ENCODE measurements at places on chromosomes 12 and 14.

DNA sequence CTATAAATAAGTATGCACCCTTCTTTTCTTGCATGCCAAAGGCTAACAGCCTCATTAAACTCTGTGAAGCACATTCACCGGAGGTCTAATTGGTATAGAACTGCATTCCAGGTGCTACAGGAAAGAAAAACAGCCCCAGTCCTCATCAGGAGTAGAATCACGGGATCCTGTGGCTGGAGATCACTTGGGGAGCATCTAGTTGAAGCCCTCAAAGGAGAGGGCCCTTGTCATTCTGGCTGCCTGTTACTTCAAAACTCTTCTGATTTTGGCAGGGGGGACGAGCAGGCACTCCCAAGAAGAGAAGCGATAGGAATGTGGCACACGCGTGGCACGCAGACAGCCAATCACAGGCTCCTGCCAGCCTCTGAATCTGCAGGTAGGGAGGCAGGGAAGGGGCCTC is 154.4 kb downstream of the TTC7B start:
- no peak for DNase-seq

- DNase-seq = peak; percentile 70
Observed at GRCh38 chr14:70714055-70714550, 72.4 kb downstream of the TTC9 start.

GRCh38 chr12:45585522-45586230 is 143.8 kb upstream of the ARID2 start:
- no peak for DNase-seq

GRCh38 chr12:30700216-30700900 is 4.7 kb upstream of the IPO8 start:
- no peak for DNase-seq

DNA sequence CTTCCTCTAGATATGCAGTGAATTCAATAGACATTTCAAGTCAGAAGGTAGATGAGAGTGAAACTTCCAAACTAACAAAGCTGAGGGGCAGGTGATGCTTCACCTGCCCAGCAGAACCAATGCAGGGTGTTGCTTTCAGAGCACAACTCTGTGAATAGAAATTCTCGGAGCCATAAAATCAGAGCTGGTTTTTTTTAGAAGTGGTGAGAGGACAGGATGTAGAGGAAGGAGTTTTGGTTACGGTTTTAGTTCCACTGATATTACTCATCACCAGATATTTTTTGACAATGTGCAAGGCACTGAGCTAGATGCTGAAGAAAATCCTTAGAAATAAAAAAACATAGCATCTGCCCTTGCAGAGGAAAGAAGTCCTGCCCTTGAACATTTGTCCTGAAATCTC is 62.2 kb downstream of the BMP4 start:
- no peak for DNase-seq

- DNase-seq = peak; percentile 89
Observed at GRCh38 chr12:120445911-120446843, at the start of the genes GATC and TRIAP1. GATC (plus strand) TSS chr12:120446444; CDS start chr12:120446481, 37 bp downstream. TRIAP1 (minus strand) TSS chr12:120446384; CDS start chr12:120446372, 12 bp downstream.

DNA sequence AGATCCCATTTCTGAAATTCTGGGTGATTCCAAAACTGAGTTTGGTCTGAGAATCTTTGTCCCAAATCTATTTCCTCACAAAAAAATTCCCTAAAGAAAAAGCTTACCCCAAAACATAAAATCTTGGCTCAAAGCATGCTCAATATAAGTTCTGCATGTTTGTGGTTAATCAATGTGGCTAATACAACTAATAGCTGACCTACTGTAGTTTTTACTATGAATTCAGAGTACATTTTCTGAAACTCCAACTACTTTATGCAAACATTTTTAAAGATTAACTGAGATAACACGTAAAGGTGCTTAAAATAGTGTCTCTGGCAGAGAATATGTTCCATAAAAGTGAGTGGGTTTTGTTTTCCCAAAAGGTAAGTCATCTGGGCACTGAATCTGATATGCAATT is 133.1 kb downstream of the MED13L start:
- DNase-seq = no peak

DNA sequence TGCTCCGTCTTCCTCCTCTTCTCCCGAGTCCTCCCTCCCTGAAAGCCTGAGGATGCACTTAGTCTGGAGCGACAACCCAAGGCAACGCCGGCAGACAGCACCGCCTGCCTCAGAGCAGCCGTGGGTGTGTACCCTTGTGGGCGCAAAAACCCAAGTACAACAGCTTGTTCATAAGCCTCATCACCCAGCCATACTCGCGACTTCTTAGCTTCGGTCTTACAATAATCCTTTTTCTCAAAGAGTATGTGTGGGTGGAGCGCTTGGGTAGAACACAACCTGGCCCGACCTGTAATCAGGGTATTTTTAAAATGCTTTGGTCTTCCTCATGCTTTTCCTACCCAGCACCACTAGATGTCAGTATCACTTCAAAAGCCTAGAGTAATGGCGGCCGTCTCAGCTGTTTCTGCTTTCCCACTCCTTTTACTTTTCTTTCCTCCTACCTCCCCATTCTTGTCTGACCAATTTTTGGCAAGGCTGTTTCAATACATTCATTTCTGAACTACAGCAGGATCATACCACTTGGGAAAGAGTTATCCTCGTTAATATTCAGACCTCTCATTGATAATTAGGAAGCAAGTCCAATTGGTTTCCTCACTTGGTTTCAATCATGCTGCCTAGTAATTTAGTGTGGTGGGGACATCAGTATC is 198.9 kb downstream of the EPS8 start:
- peak; percentile 78 for DNase-seq

- no peak for DNase-seq
Observed at GRCh38 chr12:48281811-48282210, 68.9 kb downstream of the ZNF641 start.

DNA sequence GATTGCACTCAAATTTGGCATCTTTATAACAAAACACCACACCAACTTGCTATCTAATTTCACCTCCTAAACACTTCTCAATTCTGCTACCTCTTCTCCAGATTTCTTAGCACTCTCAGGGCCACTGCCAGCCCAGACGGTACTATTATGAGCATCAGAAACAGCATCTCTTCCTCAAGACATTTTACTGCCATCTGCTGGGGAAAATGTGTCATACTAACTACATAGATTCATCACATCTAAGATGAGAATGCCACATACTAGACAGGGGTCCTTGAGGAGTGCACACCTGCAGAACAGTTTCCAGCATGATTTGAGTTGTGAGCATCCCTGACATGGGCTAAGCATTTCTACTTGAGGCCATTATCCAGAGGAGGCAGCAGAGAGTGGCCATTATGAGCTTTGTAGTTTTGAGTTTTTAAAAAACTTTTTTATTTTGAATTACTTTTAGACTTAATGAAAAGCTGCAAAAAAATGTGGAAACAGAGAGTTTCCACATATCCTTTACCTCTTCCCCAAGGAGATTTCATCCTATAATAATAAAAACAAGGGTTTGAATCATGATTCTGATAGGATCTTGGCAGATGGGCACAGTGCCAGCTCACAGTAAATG is 15.1 kb upstream of the GRIP1 start:
- DNase-seq = peak; percentile 80

DNA sequence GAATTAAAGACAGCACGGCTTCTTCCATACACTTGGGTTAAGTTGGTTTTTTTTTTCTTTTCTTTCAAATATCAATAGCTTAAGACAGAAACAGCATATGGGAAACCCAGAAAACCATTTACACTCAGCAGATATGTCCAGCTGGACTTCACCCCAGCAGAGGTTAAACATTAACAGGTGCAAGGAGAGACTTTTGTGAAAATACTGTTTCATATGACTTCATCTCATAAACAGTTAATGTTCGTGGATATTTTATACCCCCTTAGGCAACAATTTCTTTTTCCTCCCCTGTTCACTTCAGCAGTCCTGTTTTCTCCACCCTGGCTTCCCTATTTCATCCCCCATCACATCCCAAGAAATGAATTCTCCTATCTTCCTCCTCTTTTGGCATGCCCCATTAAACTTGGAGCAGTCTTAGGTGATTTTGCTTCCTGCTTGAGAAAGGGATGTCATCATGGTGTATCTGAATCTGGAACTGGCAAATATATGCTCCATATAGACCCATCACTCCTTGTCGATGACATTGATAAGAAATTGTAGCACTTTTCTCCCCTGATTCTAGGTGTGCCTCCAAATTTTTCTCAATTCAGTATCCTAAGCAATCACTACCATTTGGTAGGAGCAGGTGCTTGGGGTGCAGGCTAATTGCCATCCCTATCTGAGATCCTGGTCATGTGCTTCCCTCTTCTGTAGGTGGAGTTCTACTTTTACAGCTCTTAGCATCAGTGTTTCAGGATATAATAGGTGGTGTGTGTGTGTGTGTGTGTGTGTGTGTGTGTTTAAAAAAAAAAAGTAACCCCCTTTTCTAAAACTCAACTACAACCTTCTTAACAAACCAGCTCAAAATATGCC is 67.9 kb downstream of the BMP4 start:
- DNase-seq = no peak

DNA sequence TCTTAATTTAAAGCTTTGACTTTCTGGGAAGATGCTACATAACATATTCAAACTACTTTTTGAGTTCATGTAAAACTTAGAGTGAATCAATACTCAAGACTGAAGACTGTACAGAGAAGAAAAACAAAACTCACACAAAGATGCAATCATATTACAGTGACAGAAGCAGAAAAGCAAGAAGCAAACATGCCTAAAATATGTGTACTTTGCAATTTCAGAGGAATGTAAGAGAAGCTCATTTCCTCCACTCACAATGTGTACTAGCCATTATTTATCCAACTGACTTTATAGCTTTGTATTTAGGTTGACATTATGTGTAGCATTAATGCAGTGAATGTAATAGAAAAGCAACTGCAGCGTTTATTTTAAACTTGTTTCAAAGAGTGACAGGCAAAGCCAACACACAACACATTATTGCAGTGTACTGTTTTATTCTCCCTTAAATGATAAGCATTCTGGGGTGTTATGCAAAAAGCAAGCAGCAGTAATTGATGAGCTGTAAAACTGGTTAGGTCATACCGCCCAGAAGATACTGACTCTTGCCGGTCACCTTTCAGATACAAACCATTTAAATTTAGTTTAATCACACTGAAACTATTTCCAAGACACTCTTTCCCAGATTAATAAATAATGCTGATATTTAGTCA is 88.2 kb upstream of the PAWR start:
- no peak for DNase-seq

DNA sequence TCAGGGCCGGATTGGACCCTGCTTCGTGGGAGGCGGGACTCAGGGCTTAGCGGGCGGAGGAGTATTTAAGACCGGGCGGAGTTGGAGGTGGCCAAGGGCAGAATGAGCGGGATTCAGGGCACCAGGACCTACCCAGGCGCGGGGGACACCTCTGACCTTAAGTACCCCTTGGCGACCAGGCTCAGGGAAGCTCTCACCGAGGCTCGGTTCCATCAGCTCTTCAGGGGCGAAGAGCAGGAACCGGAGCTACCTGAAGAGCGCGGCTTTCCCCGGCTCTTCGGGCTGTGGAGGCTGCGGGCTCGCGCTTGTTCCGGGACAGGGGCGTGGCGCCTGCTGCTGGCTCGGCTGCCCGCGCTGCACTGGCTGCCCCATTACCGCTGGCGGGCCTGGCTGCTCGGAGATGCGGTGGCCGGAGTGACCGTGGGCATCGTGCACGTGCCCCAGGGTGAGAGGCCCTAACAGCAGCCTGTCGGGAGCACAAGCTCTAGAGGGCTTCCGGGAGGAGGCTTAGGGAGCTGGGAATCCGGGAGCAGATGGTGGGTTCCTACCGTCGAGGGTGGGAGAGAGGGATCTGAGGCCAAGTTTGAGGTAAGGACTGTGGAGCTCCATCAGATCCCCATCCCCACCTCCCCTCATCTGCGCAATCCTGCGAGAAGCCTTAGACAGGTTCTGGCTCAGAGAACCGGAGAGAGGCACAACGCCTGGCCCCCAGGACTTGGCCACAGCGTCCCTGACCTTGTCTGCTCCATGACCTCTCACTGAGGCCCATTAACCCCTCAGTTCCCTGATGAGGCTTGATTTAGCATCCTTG is 8.4 kb downstream of the ARHGEF25 start:
- no peak for DNase-seq

- DNase-seq = no peak
Observed at GRCh38 chr12:106519607-106520021, 63.2 kb upstream of the RFX4 start.

GRCh38 chr12:74775276-74775675 is 237.6 kb downstream of the ATXN7L3B start:
- no peak for DNase-seq
